Large intestine (tissue), 12 donors: ENCODE measurements at places on chromosomes 11 and 22. TPM values are rescaled to one million over a fixed set of nuclear protein-coding genes. Genes with fewer than 3 reads are reported as not detected.

- no peak for DNase-seq
Observed at GRCh38 chr22:37610480-37611129, 2.0 kb downstream of the GGA1 start.

DNA sequence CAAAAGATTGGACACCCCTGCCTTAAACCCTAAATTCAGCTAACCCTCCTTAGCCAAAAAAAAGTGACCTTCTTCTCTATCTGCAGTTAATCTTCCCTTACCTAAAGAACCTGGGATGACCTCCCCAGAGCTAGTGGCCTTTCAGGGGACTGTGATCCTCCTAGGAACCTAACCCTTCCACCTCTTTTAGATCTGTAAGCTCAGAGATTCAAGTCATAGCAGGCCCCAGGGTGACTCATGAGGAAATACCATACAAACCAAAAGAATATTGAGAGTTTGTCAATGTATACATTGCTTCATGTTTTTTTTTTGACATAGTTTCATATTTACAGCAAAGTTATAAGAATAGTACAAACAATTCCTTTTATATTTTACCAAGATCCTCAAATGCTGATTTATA, 38.3 kb upstream of the CXCR5 start:
- DNase-seq = no peak

DNA sequence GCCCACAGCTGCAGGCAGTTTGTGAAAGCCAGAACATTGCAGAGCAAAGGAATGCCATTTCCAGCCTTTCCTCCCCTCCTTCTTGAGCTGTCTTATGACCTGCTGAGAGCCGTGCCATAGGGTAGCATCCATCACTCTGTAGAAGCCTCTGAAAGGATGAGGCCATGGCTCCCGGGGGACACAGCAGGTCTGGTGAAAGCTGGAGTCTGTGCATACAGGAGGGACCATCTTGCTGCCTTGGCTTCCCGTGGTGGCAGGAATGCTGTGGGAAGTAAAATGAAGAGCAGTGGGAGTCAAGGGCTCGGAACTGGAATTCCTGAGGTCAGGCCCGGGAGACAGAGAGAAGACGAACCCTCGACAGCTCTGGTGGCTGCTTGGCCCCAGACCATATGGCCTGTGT, 30.9 kb downstream of the ANO1 start:
- DNase-seq = no peak

Gene JAM3
- 15.7 TPM for polyA plus RNA-seq

Gene ISX
- 74.1 TPM for polyA plus RNA-seq
